Stimulated activated CD4-positive, alpha-beta T cell treated with anti-CD3 and anti-CD28 coated beads, Interleukin-1b, Interleukin-23, amount 100 ng/mL, for 1 hour (primary cell): ENCODE measurements at places on chromosomes 1 and 21.

GRCh38 chr21:35965699-35966098 is 94.6 kb downstream of the SETD4 start:
- DNase-seq, result no peak

- DNase-seq, result no peak
Measured at GRCh38 chr1:31793086-31793485, 22.7 kb downstream of the SPOCD1 start.

DNA sequence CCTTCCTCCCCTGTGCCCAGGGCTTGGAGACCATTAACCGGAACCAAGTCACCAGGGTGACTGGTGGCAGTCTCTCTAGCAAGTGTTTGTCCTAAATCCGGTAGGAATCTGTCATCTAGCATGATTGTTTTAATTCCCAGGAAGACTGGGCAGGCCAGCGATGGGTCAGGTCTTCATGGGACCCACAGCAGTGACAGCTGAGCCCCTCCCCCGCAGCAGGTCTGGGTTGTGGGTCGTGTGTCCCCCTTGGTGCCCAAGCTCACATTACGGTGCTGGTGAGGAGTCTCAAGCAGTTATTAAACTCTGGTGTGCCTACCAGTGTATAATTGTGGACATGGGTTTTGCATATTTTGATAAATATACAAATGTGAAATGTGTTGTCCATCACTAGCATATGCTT is 466.5 kb downstream of the MATN1 start:
- no peak for DNase-seq

GRCh38 chr1:47996406-47997226 is 569 bp downstream of the TRABD2B start:
- no peak for DNase-seq

GRCh38 chr1:91724231-91724630 is 161.7 kb downstream of the TGFBR3 start:
- no peak for DNase-seq

GRCh38 chr1:47436979-47437446 is 831 bp upstream of the FOXD2 start:
- DNase-seq, result no peak

DNA sequence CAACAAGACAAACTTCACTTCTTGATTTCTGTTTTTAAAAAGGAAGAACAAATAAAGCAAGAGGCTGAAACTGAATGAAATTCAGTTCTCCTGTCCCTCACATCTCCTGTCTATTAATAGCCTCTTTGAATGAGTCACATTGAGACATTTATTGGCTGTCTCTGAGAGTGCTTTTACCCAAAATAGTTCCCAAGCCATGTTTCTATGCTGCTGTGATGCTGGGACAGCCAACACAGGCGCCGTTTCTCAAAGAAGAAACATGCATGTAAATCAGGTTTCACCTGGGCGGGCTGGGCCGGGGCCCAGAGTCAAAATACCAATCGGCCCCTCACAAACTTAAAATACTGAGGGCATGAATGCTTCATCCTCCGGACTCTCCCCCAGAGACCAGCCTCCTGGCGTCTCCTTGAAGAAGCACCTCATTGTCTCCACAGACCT is 105.2 kb downstream of the EDEM3 start:
- no peak for DNase-seq

- no peak for DNase-seq
Measured at GRCh38 chr21:18950045-18950740, 546.6 kb upstream of the TMPRSS15 start.

DNA sequence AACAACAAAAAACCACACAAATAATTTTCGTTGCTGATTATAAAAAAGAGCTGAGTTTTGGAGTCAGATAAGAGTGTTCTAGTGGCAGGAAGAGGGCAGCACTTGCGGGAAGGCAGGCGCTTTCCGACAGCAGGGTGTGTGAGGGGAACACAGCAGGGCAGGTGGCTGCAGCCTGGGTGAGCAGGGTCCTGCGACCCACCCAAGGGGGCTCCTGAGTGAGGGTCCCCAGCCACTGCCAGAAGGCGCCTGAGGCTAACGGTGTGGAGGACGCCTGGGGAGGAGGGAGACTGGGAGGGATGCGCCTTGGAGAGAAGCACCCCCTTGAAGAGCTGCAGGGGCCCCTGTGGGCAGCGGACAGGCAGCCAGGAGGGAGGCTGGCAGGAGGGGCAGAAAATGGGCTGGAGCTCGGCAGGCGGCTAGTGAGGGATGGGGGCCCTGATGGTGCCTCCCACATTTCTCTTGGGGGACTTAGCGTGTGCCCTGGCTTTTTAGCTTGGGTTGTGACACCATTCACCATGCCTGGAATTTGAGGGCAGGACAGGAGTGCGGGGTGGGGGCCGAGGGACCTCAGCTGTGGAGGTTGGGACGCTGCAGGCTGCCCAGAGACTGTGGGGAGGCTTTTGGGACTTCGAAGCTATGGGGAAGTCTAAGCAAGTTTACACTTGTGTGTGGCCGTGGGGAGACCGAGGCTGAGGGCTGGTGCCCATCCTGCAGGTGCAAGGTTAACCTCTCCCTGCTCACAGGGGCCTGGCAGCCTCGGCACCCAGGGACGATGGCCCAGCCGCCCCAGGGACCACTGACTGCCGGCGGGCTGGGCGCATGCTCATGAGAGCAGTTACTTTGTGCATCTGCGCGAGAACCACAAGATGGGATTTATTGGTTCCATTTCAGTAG is 111.4 kb downstream of the SIK1 start:
- DNase-seq, result no peak

DNA sequence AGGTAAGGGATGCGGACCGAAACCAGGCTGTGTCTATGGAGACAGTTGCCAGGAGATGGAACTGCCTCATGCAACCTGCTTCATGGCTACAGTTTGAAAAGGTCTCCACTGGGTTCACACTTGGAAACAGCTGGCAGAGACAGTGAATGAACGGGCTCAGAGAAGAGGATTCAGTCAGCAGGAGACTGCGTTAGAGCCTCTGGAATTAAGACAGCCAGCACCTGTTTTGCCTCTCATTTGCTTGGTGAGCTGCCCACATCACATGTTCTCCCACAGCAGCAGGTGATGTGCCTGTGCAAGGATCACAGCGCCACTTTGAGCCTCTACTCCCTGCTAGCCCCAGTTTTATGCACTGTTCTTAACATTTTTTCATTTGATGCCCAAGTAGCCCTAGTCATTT is 321.0 kb downstream of the PLPP3 start:
- DNase-seq, result no peak

GRCh38 chr21:25283720-25284119 is 323.6 kb downstream of the MRPL39 start:
- no peak for DNase-seq

- DNase-seq, result no peak
Measured at GRCh38 chr1:214708321-214708955, 105.4 kb downstream of the CENPF start.

DNA sequence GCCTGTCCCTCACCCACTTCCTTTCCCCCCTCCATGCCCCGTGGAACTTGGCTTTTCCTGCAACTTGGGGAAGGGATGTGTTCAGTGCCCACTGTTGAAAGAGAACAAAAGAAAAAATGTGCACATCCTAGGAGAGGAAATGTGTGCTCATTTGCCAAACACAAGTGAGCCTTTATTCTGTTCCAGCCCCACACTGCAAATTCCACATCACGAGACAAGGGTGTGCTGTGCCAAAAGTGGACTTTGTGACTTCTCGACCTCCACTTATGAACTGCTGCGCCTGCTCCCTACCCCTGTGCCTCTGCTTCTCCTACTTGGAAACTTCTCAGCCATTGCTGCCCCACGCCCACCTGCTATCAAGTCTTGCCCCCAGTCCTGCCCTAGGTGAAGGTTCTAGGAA is 97.0 kb upstream of the GRIK3 start:
- DNase-seq, result no peak

DNA sequence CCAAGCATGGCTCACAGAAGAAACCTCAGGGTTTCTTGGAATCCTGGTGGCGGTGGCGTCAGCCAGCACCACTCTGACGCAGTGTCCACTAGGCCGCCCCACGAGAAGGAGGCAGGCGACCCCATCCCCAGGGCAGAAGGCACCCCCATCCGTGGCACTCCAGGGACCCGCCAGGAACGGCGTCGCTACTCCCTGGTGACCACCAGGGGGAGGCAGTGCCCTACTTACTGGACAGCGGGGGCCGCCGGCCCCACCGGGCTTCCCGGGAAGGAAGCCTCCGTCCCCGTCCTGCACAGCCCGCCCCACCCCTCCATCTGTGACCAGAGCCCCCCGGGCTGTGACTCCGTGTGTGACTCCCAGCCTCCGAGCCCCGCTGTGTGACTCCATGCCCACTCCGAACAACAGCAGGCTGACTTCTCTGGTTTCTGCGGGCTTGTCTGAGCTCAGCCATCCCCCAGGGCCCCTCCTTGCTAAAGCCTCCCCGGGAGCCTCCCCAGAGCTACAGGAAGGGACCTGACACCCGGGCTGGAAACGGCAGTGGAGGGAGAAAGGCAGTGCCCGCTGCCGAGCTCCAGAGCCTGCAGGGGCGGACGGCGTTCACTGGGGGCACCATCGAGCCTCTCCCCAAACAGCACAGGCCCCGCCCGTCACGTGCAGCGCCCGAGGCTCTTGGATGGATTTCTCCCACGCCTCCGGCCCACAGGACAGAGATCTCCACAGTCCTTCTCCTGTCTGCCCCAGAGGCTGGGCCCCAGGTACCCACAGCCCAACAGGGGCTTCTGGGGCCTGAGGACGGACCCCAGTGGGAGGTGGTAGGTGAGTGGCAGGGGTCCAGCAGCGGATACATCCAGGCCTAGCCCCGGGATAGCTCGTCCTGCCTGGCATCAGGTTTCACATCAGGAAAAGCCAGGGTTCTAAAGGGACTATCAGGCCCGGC is 21.1 kb downstream of the KIF17 start:
- peak; percentile 44 for DNase-seq

GRCh38 chr1:23167353-23168078 is 1.1 kb downstream of the LUZP1 start:
- no peak for DNase-seq

GRCh38 chr1:17933971-17934370 is 173.6 kb upstream of the IGSF21 start:
- DNase-seq, result no peak

DNA sequence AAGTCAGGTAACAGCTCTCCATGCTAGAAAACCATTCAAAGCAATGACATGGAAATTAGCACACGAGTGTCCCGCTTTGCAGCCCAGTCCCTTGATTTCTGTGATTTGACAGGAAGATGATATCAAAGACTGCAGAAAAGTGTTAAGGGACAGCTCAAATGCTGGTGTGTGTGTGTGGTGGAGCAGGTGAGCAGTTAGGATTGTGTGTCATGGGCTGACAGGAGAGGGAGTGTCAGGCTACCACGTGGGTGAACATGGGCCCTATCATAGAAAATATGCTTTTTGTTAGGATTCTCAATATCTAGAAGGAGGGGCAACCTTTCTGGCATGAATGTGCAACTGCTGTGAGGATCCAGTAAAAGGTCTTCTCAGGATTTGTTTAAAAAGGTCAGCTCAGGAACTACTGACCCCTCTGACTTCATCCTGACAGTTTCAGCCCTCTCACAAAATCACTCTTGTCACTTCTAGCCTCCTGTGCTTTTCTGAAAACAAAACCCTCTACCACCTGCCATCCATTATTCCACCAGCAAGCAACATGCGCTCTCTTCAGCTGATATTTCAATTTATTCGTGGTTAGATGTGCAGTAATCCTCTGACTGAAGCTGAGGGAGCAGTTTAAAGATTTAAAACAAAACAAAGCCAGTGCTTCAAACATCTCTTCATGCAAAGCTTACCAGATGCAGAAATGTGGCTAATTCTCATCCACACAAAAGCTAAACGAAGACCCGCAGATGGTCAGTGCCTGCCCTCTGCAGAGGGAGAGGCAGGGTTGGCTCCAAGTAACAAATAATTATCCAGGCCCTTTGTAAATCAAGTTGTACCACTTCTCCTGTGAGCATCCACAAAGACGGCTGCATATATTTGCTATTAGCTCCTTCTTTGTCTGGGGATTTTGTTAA is 397.9 kb downstream of the PTBP2 start:
- DNase-seq, result no peak

DNA sequence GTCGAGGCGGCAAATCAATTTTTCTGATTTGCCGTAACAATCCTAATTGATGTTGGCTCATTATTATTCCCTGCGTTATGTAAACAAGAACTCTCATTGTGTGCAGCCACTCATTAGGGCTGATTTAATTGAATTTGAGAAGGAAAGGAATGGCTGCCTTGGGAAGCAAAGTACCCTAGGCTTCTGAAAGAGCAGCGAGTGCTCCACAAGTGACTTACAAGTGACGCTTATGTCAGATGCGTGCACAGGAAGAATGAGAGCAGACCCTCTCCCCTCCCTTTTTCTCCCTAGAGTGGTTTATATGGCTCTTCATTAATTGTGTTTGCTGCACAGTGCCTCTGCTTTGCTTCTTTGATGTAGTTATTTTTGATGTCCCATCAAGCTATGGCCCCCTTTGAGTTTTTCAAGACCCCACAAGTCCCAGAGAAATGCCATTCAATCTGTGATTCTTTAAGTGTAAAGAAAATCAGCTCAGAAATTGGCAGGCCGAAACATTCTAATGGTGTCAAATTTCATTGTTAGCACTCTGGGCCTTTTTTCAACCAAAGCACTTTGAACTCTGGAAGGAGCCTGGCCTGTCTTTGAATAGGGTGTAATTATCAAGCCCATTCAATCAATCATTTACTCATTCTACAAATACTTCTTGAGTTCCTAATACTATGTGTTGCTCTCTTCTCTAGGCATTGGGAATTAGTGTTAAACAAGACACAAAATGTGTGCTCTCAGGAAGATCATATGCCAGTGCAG is 86.8 kb upstream of the VAV3 start:
- no peak for DNase-seq

DNA sequence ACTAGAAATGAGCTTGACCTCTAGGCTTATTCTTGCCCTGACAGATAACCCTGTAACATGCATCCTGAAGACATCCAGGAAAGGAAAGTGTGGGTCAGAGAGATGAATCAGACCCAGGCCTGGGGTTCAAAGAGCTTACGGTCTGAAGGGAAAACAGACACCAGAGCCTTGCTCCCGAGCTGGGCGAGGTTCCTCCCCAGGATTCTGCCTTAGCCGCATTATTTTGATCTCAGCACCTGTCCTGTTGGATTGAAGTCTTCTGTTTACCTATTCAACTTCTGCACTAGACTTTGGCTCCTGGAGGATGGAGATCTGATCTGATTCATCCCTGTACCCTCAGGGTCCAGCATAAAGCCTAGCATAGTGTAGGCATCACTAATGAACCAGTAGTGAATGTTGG is 1.9 kb downstream of the CYP4B1 start:
- no peak for DNase-seq

DNA sequence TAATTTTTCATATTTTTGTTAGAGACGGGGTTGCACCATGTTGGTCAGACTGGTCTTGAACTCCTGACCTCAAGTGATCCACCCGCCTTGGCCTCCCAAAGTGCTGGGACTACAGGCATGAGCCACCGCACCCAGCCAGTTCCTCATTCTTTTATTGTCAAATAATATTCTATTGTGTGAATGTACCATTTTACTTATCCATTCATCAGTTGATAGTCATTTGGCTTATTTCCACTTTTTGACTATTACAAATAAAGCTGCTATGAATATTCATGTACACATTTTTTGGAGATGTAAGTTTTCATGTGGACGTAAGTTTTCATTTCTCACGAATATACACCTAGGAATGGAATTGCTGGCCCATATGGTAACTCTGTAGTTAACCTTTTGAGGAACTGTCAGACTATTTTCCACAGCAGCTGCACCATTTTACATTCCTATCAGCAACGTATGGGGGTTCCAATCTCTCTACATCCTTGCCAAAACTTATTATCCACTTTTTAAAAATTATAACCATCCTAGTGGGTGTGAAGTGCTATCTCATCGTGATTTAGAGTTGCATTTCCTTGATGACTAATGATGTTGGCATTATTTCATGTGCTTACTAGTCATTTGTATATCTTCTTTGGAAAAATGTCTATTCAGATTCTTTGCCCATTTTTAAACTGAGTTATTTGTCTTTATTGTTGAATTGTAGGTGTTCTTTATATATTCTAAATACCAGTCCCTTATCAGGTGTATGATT is 12.7 kb downstream of the PACC1 start:
- DNase-seq, result no peak

GRCh38 chr1:116001739-116002487 is 25.6 kb downstream of the SLC22A15 start:
- no peak for DNase-seq
